ENCODE measurements at places on chromosomes 2 and 18.

DNA sequence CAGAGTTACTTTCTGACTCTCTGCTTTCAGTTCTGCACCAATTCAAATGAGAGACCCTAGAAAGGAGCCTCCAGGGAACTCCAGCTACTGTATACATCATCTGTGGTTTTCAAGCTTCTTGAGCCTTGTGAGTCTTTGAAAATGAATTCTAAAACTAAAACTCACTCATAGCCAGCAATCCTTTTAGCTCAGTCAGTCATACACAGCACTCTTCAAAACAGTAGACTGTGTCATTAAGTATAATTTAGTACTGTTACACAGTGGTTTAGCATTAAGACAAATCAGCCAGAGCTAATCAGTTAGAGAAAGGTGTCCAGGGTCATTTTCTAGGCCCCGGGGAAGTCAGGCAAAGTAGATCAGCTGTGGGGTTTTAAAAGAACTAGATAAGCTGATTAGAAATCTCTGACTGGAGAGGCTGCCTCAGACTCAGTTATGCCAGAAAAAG is 322.1 kb upstream of the THUMPD2 start:
- DNase-seq, result no peak

GRCh38 chr18:58572181-58572580 is 56.7 kb downstream of the ALPK2 start:
- no peak for DNase-seq

GRCh38 chr2:44939106-44940048 is 2.1 kb upstream of the SIX3 start:
- DNase-seq, result no peak

DNA sequence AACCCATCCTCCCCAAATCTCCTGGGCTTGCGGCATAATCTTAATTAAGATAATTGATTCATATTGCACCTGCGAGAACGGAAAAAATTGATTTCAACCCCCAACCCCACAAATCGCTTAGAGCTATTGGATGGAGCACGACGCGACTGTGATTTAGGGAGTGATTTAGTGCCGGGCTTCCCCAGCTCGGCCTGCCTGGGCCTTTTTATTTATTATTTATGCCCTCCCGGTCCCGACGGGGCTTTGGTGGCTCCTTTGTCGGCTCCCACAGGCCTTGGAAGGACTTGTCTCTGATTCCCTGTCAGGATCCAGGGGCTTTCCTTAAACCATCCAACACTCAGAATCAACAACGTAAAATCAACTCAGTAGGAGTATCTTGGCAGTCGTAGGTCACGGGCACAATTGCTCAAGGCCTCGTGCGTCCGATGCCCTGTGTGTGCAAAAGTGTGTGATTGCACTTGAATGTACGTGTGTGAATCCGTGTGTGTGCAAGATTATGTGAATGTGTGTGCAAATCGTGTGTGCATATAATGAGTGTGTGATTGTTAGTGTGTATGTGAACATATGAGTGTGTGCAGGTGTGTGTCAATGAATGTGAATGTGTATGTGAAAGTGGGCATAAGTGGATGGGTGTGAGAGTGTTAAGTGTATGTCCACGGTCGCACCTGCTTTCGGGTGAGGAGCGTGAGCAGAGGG is 4.3 kb upstream of the NEUROD1 start:
- no peak for DNase-seq

DNA sequence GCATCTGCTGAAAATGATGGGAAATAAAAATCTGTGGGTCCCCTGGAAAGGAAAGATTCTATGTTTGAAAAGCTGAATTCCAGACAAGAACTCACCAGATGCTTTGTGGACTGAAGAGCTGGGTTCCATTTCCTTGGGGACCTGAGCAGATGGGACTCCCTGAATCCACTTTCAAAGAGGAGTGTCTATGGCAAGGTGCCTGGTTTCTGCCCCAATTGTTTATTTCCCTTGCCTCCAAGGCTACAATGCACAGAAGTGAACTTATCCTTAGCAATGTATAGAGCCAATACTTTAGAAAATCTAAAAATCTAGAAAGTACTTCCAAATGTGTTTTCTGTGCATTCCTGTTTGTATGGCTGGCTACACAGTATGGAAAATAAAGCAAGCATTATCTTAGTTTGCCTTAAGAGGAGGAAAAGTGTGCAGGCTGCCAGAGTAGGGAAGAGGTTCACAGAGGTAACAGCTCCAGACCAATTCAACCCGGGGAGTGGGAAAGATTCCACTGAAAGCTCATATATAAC is 420.5 kb downstream of the NRXN1 start:
- DNase-seq, result no peak

GRCh38 chr2:108607706-108608301 is 73.5 kb downstream of the LIMS1 start:
- peak; percentile 34 for DNase-seq

DNA sequence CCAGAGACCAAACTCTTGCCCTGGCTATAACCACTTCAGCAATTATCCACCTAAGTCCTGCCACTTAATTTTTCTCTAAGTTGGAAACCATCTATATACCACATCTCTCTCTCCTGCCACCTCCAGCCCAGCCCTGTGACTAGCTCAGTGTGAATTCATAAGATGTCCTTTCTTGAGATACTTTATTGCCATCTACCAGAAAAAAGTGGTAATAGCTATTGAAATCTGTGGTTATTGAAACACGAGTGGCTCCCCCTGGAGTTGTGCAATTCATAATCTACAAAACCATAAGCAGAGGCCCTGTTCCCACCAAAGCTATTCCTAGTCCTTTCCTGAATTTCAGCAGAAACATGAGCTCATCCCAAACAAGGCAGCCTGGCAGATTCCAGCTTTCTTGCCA is 324.0 kb downstream of the TXNL1 start:
- DNase-seq, result no peak

GRCh38 chr2:74099835-74100234 is 47.9 kb downstream of the BOLA3 start:
- no peak for DNase-seq

DNA sequence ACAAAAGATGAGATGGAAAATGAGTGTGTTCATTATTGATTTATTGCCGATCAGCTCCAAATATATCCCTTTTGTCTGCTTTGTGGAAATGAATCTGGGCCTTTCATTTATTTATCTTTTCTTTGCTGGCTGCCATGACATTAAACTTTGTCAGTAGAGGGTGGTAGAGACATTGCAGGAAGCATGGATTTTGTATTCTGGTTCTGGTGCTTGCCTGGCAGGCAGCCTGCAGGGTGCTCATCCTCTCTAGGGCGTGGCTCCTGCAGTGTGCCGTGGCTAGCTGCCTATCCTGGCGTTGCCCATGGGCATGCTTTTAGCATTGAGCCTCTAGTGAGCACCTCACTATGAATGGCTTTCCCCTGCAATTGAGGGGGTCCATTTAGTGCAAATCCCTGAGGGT is 593.1 kb downstream of the RNF144A start:
- no peak for DNase-seq

DNA sequence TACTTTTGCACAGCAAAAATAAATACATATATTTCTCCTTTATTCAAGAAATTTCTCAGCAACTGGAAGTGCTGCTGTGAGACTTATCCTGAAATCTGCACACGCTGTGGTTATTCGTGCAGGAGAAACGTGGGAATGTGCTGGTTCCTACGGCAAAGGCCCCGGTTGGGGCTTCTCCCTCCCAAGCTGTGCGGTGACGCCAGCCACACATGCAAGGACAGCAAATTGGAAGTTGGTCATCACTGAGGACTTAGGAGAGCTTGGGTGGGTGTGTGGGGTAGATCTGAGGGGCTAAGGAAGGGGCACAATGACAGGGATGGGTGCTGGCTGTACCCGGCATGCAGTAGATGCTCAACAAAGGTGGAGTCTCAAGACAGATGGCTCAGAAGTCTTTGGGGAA is 16.5 kb upstream of the MTCL1 start:
- no peak for DNase-seq

GRCh38 chr18:51559198-51559901 is 361.9 kb upstream of the MEX3C start:
- DNase-seq, result no peak

- no peak for DNase-seq
Measured at GRCh38 chr2:120775801-120776589, 40.3 kb downstream of the GLI2 start.

DNA sequence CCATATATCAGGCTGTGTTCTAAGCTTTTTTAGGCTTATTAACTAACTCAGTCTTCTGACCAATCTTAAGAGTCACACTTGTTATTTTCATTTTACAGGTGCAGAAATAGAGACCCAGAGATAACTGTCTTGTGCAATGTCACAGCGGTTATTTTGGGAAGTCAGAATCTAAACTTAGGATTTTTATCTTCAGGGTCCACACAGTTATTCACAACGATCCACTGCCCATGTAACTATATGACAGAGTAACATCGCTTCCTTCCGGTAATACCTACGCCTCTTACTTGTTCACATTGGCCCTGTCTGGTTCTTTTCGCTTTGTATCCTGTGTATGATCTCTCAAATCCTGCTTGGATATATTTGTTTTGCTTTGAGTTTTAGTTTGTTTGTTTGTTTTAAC is 631.7 kb downstream of the LRP1B start:
- DNase-seq, result no peak

DNA sequence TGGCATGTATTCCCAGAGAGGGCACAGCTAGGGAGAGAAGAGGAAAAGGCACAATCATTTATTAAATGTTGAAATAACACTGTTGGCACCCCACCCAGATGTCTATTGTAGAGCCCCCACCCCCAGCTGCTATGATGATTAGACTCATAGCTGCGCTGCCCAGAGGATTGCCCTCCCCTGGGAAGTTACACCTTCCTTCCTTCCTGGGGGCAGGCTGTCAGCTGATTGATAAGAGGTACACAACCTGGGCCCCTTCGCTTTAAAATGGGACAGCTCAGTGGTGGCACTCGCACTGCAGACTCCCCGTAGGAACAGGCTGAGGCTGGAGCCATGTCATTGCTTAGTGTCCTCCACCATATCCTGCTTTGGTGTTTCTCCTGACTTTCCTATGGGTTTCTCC is 18.1 kb downstream of the TEX51 start:
- no peak for DNase-seq
